ENCODE measurements at places on chromosomes 2 and 18.

GRCh38 chr2:5665066-5665465 lies 27.1 kb upstream of the SOX11 start:
- DNase-seq: no peak

DNA sequence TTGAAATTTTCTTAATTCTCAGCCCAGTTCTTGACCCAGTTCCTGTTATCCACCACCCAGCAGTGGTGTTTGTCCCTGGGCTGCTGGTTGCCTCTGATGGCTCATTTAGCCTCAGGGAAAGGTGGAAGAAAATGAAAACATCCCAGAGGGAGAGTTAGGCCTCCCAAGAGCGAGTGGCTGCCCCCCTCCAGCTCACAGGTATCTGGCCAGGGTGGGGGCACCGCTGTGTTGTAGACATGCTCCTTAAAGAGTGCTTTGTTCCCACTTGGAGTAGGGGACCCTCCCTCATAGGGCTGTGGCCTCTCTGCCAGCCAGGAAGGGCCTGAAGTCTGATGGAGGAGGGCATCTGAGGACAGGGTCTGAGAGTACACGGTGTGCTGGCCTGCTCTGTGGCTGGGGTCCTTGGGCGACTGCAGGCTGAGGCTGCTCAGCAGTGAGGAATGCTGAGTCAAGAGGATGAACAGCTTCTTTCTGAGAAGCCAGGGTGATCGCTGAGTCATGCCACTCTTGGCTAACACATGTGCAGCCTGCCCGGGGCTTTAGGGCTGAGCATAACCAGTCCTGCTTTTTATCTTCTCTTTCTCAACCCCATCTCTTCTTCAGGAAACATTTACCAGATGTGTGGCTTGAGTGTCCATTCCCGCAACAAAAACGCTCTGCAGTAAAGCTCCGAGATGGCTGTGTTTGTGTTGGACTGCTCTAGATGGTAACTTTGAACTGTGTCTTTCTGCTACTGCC lies 72.3 kb downstream of the IL1R2 start:
- DNase-seq: peak; percentile 97

DNA sequence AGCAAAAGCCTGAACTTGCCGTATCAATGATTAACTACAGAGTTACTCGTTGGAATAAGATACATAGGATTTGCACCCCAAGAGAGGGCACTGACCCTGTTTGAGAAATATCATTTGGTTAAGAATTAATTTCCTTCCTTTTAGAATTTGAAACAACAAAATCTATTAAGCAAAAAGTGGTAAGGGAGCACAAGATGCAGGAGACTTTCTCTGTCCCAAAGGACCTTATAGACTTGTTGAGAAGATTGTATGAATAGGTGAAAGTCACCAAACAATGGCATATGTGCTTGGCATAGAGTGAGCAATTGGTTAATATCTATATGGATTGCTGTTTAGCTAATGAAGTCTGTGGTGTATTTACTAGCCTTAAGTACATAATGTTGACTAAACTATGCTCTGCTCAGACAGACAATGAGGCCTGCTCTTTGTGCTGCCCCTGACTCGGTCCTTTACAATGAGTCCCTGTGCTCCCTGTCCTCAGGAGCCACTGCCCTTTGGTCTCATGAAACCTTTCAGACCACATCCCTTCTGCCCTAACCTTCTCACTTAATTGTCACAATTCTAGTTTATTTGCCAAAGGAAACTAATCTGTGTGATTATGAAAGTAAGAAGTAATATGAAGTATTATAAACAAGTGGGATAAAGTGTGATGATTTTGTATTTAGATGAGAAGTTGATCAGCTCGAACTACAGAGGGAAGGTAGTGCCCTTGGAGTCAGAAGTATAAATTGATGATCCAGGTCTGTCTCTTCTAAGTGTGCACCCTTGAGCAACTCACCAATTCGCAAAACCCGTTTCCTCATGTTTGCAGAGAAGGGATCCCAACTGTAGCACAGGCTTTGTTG lies 21.2 kb upstream of the HNMT start:
- no peak for DNase-seq

- no peak for DNase-seq
Observed at GRCh38 chr2:40273734-40274182, 178.1 kb downstream of the SLC8A1 start.

- DNase-seq: peak; percentile 89
Observed at GRCh38 chr2:171522052-171522787, at the start of gene CYBRD1. CYBRD1 (plus strand) TSS chr2:171522474; CDS start chr2:171522546, 72 bp downstream.

- DNase-seq: no peak
Observed at GRCh38 chr2:129757366-129757914, 222.0 kb upstream of the RAB6C start.

- no peak for DNase-seq
Observed at GRCh38 chr2:145638675-145639074, 1118.8 kb upstream of the ZEB2 start.

DNA sequence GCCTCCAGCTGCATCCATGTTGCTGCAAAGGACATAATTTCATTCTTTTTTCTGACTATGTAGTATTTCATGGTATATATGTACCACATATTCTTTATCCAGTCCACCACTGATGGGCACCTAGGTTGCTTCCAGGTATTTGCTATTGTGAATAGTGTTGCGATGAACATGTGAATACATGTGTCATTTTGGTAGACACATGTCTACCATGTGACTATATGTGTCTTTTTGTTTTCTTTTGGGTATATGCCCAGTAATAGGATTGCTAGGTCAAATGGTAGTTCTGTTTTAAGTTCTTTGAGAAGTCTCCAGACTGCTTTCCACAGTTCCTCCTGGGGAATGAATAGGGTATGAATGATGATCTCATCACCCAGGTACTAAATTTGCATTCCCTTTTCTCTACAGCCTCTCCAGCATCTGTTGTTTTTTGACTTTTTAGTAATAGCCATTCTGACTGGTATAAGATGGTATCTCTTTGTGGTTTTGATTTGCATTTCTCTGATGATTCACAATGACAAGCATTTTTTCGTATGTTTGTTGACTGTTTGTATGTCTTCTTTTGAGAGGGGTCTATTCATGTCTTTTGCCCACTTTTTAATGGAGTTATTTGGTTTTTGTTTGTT lies 35.6 kb upstream of the FEZ2 start:
- peak; percentile 75 for DNase-seq

GRCh38 chr2:1625281-1626001 lies 118.9 kb downstream of the PXDN start:
- peak; percentile 77 for DNase-seq

- peak; percentile 45 for DNase-seq
Observed at GRCh38 chr18:2985628-2986027, 27.3 kb downstream of the LPIN2 start.

GRCh38 chr2:38438883-38439612 lies 62.0 kb upstream of the ATL2 start:
- no peak for DNase-seq

GRCh38 chr2:30264274-30264673 lies 32.9 kb downstream of the LBH start:
- no peak for DNase-seq
